MM.1S (cell line): ENCODE measurements at places on chromosomes 16 and 17.

DNA sequence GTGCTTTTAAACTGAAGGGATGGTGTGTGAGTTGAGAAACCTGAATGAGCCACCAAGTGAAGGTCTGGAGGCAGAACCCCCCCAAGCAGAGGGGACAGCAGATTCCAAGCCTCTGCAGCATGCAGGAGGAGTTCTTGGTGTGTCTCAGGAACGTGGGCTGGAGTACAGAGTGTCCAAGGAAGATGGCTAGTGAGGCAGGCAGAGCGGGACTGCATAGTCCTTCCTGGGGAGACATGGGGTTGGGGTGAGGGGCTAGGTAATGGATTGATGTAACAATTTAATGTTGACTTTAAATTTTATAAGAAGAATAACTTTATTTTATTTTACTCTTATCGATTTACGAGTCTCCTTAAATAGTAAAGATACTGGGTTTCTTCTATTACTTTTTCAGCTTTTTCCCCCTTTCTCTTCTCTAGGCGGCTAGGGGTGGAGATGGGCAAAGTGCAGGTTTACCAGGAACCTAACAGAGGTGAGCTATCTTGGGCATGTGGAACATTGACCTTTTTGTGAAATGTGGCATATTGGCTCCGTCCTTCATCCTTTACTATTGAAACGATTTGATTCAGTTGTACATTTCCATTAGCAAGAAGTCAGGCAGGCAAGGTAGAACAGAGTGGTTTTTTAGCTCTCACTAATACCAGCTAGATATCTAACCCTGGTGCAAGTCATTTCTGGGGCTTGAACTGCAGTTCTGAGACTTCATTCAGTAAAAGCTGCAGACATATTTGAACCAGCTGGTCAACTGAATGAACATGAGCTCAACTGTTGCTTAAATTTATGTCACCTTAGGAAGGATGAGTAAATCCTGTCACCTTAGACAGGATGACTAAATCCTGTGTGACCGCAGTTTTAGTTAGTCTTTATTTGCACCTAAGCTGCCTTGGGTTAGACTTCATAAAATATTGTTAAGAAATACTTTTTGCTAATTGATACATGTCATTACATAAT lies 9.2 kb downstream of the PRPSAP2 start:
- DNase-seq: no peak

GRCh38 chr17:80361495-80362220 lies 53.3 kb upstream of the ENDOV start:
- no peak for DNase-seq

- no peak for DNase-seq
Observed at GRCh38 chr17:59292174-59292523, 39.3 kb upstream of the YPEL2 start.

DNA sequence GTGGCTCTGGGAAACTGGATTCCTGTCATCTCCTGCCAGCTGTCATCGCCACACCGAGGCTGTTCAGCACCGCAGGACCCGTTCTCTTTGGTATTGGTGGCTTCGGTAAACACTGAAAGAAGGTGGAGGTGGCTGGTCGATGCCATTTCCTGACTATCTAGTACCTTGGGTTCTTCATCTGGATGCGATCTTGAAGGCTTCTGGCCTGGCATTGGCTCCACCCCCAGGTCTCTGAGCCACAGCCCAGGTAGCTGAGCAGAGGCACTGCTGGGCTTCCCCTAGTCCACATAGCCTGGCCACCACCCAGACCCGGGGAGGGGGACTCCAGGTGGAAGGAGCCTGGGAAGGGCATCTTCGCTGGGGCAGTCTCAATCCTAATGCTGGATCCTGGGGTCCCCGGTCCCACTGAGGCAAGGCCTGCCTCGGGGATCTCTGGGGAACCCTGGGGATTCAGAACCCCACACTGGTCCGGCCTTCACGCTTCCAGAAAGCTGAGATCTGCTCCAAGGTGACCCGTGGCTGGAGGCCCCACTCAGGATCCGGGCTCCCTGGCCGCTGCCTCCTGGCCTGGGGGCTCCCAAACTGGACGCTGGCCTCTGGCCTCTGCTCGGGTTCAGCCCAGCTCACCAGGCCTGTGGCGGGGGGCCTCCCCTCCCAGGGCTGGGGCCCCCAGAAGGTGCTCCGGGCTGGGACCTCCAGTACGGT lies 1.8 kb downstream of the C16orf54 start:
- DNase-seq: no peak

DNA sequence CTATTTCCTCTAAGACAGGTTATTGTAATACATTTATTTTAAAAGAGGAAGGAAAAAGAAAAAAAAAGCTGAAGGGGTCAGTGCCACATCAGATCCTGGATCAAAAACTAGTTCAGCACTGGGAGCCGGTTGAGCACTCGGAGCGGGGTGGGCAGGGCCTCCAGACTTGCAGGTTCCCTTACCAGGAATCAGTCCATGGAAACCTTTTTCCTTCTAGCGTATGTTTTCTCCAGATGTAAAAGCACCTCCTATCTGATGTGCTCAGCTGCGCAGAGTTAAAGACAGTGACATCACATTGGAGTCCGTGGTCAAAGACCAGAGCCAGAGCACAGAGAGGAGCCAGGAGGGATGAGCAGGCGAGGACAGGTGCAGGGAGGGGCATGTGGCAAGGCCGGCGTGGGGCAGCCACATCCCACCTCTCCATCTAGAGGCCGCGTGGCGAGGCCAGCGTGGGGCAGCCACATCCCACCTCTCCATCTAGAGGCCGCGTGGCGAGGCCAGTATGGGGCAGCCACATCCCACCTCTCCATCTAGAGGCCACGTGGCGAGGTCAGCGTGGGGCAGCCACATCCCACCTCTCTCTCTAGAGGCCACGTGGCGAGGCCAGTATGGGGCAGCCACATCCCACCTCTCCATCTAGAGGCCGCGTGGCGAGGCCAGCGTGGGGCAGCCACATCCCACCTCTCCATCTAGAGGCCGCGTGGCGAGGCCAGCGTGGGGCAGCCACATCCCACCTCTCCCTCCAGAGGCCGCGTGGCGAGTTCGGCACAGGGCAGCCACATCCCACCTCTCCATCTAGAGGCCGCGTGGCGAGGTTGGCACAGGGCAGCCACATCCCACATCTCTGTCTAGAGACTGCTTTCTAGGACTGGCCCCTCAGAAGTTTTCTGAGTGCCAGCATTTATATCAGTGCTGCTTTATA lies 166.8 kb upstream of the CHMP6 start:
- no peak for DNase-seq

- no peak for DNase-seq
Observed at GRCh38 chr16:17166095-17166494, 304.7 kb downstream of the XYLT1 start.

DNA sequence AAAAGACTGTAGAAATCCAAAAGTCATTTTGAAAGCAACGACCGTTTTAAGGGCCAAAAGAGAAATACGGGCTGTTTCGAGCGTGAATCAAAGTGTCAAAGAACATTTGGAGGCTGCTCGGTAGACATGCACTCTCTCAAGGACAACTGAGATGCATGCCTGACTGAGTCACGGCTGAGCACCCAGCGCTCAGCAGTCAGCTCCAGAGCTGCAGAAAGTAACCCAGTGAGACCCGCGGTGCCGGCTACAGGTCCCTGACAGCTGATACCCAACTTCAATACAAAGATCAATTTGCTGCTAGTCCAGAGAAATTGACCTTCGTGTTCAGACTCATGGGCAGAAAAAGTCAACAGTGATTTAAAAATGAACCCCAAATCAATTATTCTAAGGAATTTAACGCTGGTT lies 214.9 kb downstream of the STX8 start:
- DNase-seq: no peak

DNA sequence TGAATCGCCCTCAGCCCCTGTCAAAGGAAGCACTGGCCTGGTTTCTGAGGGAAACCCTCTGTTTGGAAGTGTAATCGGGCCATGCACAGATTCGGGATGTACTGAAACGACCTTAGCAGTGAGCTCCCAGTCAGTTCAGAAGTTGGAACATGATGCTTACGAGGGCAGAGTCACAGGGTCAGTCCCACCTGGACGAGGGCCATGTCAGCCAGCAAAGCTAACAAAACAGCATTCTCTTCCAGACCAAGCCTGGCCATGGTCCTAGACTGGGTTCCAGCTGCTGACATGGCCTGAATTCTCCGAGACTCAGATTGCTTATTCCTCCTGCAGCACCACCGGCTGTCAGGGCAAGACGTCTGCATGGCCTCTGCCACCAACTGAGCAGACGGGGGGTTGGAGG lies 192.2 kb upstream of the WSCD1 start:
- DNase-seq: no peak

GRCh38 chr16:81163671-81164070 lies 67.5 kb upstream of the GCSH start:
- DNase-seq: no peak

DNA sequence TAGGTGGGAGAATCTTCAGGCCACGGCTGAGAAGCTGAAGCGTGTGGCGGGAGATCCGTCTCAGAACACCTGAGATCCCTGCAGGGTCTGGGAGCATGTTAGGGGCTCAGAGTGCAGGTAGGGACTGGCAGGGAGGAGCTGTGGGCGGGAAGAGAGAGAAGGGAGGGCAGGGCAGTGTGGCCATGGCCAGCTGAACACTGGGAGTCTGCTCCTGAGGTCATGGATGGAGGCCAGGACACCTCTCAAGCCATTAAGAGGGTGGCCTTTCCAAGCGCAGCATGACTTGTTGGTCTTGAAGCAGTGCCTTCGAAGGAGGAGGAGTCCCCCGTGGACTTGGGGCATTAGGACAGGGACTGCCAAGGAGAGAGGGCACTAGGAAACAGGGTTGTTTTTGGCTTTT lies 23.7 kb downstream of the NAA60 start:
- DNase-seq: no peak

GRCh38 chr16:79096246-79096645 lies 504.3 kb downstream of the MAF start:
- DNase-seq: no peak

DNA sequence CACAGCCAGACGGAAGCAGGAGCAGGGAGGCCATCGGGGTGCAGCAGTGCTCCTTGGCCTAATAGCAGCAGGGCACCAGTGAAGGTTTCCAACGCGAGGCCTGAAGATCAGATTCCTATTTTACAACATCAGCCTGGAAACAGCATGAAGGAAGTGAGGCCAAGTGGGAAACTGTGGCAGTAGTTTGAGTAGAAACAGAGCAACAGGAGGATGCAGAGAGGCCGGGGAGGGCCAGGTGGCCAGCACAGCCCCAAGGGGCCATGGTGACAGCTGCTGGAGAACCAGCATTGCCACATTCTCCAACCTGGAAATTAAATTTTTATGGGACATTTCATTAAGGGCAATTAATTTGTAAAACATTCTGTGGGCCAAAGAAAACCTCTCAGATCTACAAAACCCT lies 3.4 kb upstream of the ANKRD11 start:
- no peak for DNase-seq

DNA sequence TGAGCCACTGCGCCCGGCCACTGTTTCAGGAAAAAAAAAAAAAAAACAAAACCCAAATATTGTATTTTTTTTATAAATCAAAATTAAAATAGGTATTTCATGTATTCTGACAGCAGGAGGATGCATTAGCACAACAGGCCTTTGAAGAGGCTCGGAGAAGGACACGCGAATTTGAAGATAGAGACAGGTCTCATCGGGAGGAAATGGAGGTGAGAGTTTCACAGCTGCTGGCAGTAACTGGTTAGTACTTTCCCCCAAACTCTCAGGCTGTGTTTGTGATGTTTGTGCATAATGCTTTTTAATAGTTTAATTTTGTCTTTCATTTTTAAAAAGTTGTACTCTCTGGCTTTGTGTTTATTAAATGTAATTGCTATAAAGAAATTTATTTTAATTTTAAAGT lies 27.6 kb upstream of the PHAF1 start:
- no peak for DNase-seq

GRCh38 chr17:43814714-43815113 lies 18.2 kb downstream of the MPP3 start:
- DNase-seq: no peak

- DNase-seq: peak; percentile 47
Observed at GRCh38 chr16:5633845-5634440, 536.3 kb upstream of the EEF2KMT start.

GRCh38 chr16:14300705-14301168 lies 229.6 kb downstream of the MRTFB start:
- DNase-seq: peak; percentile 86

GRCh38 chr16:56961386-56961785 lies 364 bp upstream of the CETP start:
- DNase-seq: no peak

GRCh38 chr16:19907161-19907992 lies 22.7 kb upstream of the GPRC5B start:
- peak; percentile 70 for DNase-seq

- DNase-seq: no peak
Observed at GRCh38 chr17:49117587-49118230, 14.9 kb upstream of the B4GALNT2 start.

DNA sequence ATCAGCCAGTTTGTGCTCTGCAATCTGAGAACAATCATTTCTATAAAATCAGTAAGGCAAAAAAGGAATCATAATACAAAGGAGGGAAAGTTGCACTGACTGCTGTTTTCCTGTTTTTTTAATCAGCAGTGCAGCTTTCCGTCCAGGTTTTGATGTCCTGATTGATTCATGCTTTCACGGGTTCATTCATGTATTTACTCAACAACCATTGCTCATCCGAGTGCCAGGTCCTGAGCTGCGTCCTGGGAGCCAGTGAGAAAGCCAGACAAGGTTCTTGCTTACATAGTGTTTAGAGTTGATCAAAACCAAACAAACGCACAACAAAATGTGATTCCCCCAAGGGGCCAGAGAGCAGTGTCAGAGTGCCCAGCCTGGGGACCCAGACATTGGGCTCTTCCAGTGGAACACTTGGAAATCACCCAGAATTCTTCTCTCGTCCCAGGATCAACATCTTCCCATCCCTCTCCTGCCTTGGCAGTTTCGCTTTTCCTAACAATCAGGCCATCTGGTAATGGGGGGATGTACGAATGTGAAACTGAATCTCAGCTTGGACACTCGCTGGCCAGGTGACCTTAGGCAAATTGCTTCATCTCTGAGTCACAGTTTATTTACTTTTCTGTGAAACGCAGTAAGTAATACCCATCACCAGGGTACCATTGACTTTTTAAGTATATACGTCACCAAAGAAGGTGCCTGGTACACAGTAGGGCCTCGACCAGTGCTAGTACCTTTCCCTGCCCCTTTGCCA lies 13.3 kb upstream of the C1QL1 start:
- no peak for DNase-seq

- DNase-seq: no peak
Observed at GRCh38 chr16:27410761-27411160, 8.8 kb downstream of the IL21R start.

DNA sequence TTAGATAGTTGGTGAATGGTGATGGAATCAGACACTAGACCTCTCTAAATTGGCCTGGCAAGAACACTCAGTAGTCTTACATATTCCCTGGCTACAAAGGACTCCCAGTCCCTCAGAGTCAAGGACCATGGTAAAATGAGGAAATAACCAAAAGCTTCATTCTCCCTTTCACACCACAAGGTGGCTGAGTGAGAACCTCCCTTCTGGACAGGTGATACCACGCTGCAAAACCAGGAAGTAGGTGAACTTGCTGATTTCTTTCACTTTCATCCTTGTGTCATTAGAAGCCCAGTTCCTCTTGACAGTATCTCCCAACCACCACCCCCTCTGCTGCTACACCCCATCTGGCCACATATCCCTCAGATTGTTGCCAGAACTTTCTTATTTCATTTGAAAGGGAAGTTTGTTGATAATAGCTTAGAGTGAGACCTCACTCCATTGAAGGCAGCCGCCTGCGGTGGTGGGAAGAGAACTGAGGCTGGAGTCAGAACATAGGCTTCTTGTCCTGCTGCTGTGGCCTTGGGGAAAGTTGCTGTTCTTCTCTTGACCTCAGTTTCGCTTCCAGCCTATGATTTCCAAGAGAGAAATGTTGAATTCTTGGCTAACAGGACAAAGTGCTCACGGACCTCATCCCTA lies 290.6 kb upstream of the CCL2 start:
- DNase-seq: peak; percentile 97

GRCh38 chr17:67549820-67550219 lies 167.9 kb upstream of the NOL11 start:
- no peak for DNase-seq
